ENCODE measurements at places on chromosomes 16 and 17.

- peak; percentile 52 for DNase-seq
These were observed 35.5 kb upstream of the ZC3H18 start for GRCh38 chr16:88534638-88535190.

DNA sequence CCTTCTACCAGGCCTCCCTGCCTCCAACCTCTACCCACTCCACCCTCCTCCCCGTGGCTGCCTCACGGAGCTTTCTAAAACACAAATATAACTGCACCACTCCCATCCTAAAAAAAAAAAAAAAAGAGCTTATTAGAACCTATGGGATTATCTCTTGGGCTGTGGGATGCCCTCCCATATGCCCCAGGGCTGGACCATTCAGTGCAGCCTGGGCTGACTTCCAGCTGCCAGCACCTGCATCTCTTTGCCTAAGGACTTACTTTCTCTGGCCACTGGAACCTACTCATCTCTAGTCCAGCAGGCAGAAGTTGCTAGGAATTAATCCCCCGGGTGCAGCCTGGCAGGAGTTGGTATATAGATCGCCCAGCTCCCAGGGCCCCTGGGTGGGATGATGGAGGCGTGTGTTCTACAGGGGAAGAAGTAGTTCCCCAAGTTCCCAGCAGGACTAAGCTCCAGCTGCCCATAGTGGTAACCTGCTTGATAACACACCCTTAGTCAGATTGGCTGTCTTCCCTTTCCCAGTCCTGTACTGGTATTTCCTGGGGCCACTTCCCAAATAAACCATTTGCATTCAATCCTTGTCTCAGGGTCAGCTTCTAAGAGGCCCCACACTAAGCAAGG is 10.3 kb downstream of the MPP3 start:
- no peak for DNase-seq

GRCh38 chr17:69327060-69327831 is at the start of gene ABCA5:
TSS of gene ABCA5 (minus strand) at chr17:69327133. CDS start at chr17:69314415, 12,718 bp downstream.
- DNase-seq = peak; percentile 84

DNA sequence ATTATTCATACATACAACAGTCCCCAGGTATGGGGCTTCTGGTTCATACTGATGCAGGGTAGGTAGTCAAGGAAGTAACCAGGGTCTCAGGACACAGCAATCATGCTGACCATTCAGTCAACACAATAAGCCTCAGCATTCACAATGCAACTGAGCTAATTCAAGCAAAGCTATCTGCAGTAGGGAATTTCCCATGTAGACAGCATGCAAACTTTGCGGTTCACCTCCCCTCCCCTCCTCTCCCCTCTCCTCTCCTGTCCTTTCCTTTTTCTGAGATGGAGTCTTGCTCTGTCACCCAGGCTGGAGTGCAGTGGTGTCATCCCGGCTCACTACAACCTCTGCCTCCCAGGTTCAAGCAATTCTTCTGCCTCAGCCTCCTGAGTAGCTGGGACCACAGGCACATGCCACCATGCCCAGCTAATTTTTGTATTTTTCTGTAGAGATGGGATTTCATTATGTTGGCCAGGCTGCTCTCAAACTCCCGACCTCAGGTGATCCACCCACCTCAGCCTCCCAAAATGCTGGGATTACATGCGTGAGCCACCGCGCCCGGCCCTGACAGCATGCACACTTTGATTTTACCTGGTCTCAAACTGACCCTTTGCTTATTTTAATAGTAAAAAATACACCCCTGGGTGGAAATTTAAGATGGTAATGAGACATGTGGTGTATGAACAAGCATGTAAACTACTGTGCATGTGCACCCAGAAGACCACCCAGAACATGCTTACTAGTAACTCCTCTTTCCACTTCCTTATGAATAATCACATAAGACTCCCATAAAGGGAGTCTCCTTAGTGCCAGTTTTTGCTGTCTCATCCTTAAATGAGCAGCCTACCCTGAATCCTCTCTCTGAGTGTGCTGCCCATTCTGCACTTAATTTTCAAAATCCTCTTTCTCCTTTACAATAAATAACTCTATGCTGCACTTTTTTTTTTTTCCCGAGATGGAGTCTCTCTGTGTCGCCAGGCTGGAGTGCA is 9.3 kb upstream of the RNF135 start:
- DNase-seq = no peak

DNA sequence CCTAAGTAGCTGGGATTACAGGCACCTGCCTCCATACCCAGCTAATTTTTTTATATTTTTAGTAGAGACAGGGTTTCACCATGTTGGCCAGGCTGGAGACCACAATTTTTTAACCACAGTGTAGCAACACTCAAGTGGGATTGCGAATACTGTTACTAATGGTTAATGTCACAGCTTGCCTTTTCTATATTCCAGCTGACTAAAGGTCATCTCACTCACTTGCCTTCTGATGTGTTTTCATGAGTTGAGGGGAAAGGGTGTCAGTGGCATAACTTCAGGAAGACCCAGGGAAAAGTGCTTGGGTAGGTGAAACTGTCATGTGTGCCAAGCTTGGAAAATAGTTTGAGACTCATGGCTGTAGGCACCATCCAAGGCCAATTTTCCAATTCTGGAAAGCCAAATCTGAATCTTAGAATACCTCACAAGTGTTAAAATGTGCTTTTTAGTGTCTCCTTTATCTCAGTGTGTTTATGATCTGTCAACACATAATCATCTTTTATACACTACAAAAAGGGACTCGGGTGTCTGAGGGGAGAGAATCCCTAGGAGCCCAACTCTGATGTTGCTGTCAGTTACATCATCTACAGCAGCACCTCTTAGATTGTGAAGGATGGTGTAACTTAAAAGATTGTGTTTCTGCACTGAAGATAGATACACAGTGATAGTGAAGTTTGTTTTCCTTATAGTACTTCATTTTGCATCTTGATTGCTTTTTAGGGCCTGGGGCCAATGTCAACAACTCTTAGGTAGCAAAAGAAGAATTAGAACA is 27.1 kb downstream of the OGFOD1 start:
- DNase-seq = peak; percentile 19

- DNase-seq = no peak
These were observed 3.5 kb downstream of the ATP2A3 start for GRCh38 chr17:3960764-3961163.

GRCh38 chr17:75846692-75847613 is 2.7 kb upstream of the UNC13D start:
- no peak for DNase-seq

- peak; percentile 54 for DNase-seq
These were observed 44.0 kb downstream of the SOST start for GRCh38 chr17:43714465-43715149.

DNA sequence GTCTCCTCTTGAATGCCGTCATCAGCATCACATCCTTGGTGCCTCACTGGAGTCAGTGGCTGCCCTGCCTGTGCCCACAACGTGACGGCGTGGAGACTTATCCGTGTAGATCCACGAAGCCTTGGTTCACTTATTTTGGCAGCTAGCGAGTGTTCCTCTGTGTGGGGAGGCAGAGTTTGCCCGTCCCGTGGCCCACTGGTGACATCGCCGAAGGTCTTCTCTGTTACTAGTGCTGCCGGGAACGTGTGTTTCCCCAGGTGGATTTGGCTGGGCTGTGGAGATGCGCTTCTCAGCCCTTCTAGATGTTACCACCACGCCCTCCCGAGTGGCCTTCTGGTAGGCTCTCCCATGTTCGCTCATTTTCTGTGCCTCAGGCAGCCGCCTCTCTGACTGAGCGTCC is 169.6 kb downstream of the SEC14L1 start:
- no peak for DNase-seq

GRCh38 chr16:12296991-12297390 is 320.5 kb downstream of the SNX29 start:
- no peak for DNase-seq

GRCh38 chr16:15993541-15993940 is 44.1 kb downstream of the ABCC1 start:
- no peak for DNase-seq

- DNase-seq = no peak
These were observed 71.3 kb downstream of the AMFR start for GRCh38 chr16:56354016-56354415.

- DNase-seq = no peak
These were observed 23.3 kb downstream of the MINK1 start for GRCh38 chr17:4856271-4856936.

GRCh38 chr17:17677299-17678040 is 3.8 kb upstream of the RAI1 start:
- DNase-seq = no peak

DNA sequence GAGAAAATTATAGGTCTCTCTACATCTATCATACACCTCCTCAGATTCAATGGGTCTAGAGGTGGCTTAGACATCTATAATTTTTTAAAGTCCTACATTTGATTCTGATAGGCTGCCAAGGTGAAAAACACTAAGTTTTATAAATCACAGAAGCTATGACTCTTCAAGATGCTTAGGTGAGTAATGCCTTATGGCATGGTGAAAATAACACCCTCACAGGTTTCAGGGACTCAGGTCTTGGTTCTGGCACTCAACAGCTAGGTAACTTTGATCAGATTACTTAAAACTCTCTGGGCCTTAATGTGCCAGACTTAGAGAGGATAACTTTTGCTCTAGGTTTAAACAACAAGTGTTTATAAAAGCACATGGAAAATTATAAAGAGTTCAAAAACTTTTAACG is 2.0 kb upstream of the COX10 start:
- DNase-seq = no peak

- no peak for DNase-seq
These were observed 35.6 kb downstream of the TENT4B start for GRCh38 chr16:50188619-50189136.

GRCh38 chr16:1548727-1549126 is 15.3 kb downstream of the TMEM204 start:
- no peak for DNase-seq

GRCh38 chr16:396605-397004 is 394 bp upstream of the NME4 start:
- DNase-seq = peak; percentile 86

DNA sequence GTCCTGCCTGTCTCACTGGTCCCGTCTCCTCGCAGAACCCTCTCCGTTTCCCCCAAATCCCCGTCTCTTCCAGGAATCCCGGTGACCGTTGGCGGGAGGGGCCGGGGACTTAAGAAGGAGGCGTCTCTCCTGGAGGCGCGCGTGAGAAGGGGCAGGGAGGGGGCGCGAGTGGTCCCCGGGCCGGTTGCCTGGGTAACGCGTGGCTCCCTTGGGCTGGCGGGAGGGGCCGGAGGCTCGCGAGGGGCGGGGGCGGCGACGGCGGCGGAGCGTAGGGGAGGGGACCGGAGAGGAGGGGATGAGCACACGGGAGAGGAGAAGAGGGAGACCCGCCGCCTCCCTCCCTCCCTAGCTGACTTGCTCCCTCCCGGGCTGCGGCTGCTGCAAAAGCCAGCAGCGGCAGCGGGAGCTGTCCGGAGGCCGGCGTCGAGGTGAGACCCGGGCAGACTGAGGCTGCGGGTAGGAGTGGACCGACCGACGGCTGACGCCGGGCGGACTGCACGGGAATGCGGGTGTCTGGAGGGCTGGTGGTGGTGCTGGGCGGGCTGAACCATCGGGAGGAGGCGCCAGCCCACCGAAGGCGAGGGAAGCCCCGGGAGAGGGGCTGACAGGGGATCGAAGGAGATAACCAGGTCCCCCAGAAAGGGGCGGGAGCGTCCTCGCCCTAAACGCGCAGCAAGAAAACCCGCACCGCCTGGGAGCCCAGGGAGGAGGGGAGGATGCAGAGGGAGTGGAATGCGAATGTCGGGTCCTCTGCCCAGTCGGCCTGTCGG is at the start of gene PRRT2:
TSS of gene PRRT2 (plus strand) at position 298 of the 770 bp plus-strand sequence. CDS start 862 bp downstream, outside the sequence.
- DNase-seq = peak; percentile 74

- no peak for DNase-seq
These were observed 42.8 kb upstream of the RAI1 start for GRCh38 chr17:17638467-17638866.

- no peak for DNase-seq
These were observed 18.9 kb downstream of the ADGRG1 start for GRCh38 chr16:57647136-57647875.

- no peak for DNase-seq
These were observed 2.0 kb upstream of the DRC7 start for GRCh38 chr16:57692636-57693035.

- DNase-seq = peak; percentile 40
These were observed 76.1 kb downstream of the TNRC6C start for GRCh38 chr17:78034429-78035091.

GRCh38 chr16:76445815-76446214 is 168.6 kb downstream of the CNTNAP4 start:
- DNase-seq = no peak

GRCh38 chr16:19356024-19356952 is 61.4 kb upstream of the TMC5 start:
- DNase-seq = no peak

DNA sequence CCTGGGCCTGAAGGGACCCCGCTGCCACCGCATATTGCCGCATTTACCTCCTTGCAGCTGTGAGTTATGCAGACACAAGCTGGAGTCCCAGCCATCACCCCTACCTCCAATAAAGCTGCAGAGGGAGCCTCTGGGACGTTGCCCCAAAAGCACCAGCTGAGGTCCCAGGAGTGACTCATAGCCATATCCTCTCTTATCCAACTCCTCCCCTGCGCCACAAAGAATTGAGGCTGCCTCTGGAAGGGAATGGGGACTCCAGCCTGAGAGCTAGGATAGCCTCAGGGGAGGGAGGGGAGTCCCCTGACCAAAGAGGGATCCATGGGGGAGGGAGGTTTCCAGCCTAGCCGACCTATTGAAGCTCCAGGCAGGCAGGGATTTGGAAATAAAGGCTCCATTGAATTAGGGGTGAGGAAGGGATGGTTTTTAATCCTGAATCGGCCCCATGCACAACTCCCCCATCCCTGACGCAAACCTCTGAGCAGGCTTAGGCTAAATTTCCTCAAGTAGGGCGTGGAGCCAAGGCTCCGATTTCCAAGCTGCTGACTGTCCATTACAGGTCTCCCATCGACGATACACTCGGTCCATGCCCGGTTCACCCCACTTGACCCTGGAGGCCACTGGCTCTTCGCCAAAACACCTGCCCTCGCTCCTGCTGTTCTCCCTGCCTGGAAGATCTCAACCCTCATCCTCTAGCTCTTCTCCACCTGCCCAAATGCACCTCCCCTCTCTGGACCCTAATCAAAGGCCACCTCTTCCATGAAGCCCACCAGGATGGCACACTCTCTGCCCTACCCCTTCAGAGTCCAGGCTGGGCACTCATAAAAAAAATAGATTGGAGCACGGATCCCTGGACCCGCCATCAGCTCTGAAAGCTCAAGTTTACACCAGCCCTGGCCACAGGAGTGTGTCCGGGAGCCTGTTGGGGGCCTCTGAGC is 27.5 kb downstream of the PIMREG start:
- DNase-seq = peak; percentile 61

- DNase-seq = no peak
These were observed 7.3 kb downstream of the NR1D1 start for GRCh38 chr17:40093005-40093579.

DNA sequence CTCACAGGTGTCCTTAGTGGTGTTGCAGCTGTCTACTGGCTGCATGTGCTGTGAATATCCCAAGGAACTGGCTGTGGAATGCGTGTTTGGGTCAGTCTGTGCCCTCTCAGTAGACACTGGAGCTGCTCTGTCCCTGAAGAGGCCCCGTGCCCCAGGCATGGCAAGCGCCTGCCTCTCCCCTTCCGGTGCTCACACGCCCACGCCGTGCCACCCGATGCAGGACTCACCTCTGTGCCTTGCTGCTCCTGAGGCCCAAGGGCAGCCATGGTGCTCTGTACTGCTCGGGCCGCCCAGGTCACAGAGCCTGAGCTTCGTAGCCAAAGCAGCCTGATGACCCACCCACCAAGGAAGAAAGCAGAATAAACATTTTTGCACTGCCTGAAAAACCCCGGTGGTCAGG is 10.0 kb downstream of the RGS11 start:
- DNase-seq = no peak

All from mesenchymal stem cell (in vitro differentiated cells and primary cell).